Spinal cord (tissue), 10 donors: ENCODE measurements at places on chromosomes 1 and 21. TPM values are rescaled to one million over a fixed set of nuclear protein-coding genes. Genes with fewer than 3 reads are reported as not detected.

Gene RPS6KA1
- 12.9 TPM for total RNA-seq

Gene LRRC8B
- total RNA-seq: 9.3 TPM

Gene CENPF
- 46.6 TPM for total RNA-seq

Gene HSD17B7
- total RNA-seq: 29.9 TPM

Gene RIPPLY3
- not detected for total RNA-seq

Gene SLX9
- total RNA-seq: 7.0 TPM

Gene FCRL6
- not detected for total RNA-seq

Gene BEND5
- 41.6 TPM for total RNA-seq

Gene EVA1C
- total RNA-seq: 5.6 TPM

Gene CLDN17
- not detected for total RNA-seq

Gene NLRP3
- total RNA-seq: 2.5 TPM

Gene AQP10
- not detected for total RNA-seq

Gene PER3
- total RNA-seq: 19.3 TPM

Gene TLCD4
- total RNA-seq: 29.8 TPM

Gene POU3F1
- 2.3 TPM for total RNA-seq

Gene ASTN1
- 74.4 TPM for total RNA-seq

Gene S100A3
- not detected for total RNA-seq

Gene ZSCAN20
- 8.5 TPM for total RNA-seq

Gene MRPS15
- total RNA-seq: 47.4 TPM

Gene ANKRD34A
- total RNA-seq: 1.6 TPM
